Activated T-helper 1 cell treated with anti-CD3 and anti-CD28 coated beads, Interleukin-2, amount 50 U/mL, for 16 hours (primary cell): ENCODE measurements at places on chromosomes 16 and 17.

DNA sequence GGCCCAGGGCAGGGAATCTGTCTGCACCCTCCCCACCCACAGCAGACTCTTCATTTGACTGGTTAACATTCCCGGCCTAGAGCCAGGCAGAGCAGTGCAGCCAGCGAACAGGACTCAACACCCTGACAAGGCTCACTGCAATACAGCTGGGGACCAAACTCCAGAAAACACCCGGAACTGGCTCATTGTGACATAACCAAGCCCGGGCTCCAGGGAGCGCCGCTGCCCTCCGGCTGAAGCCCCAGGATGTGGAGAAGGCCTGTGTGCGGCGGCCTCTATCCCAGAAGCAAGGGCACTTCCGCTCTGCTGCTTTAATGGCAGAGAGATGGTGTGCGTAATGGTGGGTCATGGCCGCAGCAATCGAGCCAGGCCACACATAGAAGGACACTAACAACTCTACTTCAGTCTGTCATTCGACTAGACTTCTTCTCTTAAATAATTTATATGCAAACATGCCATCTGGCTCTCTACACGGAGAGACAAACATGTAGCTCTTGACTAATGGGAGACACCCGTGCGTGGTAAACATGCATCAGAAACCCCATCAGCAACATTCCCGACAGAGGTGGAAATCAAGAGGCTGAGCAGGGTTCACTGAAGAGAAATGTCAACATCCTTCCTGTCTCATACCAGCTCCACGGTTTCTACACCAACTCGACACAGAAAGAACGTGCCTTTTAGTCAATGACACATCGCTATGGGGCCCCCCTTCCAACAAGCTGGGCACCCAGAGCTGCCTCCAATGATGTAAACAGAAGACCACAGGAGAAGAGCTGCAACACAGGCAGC lies 18.0 kb downstream of the KLHDC4 start:
- DNase-seq, result no peak

GRCh38 chr17:13283606-13284005 lies 265.8 kb upstream of the ELAC2 start:
- no peak for DNase-seq

- no peak for DNase-seq
Measured at GRCh38 chr16:81940781-81941560, 70.3 kb downstream of the SDR42E1 start.

- DNase-seq, result no peak
Measured at GRCh38 chr16:87143661-87144121, 173.5 kb downstream of the C16orf95 start.

DNA sequence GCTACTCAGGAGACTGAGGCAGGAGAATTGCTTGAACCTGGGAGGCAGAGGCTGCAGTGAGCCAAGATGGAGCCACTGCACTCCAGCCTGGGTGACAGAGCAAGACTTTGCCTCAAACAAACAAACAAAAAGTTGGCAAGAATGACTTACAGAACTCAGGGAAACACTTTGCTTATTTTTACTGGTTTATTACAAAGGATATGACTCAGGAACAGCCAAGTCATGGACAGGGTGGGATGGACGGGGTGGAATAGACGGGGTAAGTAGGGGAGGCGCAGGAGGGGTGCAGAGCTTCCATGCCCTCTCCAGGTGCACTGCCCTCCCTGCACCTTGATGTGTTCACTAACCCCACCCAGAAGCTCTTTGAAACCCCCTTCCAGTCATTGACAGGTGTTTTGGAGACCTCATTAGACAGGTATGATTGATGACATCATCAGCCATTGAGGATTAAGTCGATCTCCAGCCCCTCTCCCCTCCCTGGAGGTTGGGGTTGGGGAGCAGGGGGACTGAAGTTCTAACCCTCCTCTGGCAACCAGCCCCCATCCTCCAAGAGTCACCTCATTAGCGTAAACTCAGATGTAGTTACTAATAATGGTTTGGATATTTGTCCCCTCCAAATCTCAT lies 41.3 kb upstream of the ZCCHC14 start:
- no peak for DNase-seq

GRCh38 chr17:2521257-2521656 lies 9.6 kb upstream of the METTL16 start:
- no peak for DNase-seq

DNA sequence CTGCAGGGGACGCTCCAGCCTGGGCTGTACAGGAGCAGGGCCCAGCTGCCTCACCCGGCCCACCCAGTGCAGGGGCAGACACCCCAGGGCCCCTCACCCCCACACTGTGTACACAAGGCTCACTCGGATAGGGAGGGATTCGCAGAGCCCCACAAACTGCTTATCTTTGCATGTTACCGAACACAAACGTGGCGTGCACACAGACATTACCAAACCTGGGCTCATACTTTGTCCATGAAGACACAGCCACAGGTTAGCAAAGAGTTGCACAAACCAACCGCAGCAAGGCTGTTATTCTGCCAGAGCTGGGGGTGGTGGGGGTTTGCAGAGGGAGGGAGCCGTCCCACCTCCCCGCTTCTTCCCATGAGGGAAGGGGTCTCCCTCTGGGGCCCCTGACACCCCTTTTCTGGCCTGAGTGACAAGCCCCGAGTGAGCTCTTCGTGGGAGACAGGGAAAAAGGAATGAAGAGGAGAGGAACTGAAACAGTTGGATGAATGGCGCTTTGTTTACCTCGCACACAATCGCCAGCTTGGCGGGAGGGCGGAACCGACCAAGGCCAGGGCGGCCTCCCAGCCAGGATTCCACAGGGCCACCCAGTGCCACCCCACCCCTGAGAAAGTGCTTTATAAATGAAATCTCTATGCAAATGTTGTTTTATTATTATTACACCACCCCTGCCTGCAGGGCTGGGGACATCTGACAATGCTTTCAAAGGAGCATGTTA lies 434 bp upstream of the CPSF4L start:
- no peak for DNase-seq

GRCh38 chr16:27498031-27498825 lies 51.5 kb downstream of the GTF3C1 start:
- no peak for DNase-seq

- DNase-seq, result peak; percentile 16
Measured at GRCh38 chr17:37089956-37090355, 141.2 kb downstream of the AATF start.

GRCh38 chr17:45110676-45111611 lies 21.4 kb downstream of the PLCD3 start:
- DNase-seq, result no peak

DNA sequence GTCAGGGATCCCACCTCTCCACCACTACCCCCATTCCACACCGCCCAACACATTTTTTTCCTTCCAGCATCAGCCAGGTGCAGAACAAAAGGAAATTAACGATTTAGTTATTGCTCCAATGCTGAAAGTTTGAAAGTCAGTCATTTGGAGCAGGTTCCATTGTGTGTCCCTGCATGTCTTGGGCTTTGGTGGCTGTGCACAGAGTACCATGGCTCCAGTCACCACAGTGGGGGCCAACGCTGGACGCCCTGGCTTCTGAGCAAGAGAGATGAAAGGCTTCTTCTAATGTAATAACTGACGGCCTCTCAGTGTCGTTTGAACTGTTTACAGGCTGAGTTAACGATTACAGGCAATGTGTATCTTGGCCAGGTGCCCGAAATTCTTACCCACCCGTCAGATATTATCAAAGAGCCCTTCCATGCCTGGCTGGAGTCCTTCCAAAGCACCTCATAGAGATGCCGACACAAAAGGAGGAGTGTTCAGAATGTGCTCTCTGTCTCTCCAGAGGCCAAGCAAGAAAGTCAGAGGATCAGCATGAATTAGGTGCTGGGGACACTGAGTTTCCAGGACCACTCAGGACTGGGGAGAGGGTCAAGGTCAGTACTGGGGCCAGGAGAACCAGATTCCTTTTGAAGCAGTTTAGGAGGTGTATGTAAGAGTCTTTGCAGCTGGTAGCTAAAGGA lies 25.9 kb downstream of the RNF43 start:
- no peak for DNase-seq

DNA sequence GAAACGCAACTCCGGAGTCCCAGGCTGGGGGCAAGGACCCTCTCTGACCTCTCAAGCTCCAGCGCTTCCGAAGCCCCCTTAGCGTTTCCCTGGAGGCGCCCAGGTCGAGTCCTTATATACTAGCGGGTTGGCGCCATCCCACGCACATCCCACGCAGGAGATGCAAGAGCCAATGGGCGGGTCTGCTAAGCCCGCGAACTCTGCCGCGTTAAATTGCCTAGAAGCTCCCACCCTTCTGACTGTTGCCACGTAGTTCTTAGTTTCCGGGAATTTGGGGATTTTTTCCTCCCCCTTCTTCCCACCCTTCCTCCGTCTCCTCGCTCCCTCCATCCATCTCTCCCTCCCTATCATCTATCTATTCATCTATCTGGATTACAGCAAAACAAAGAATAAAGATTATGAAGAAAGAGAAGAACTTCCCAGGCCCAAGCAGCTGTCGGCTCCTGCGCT lies at the start of gene SLFN11:
Gene SLFN11, minus strand, starts transcription at position 88 of the 450 bp plus-strand sequence. CDS start 9,814 bp downstream, outside the sequence.
- DNase-seq, result peak; percentile 77

- DNase-seq, result no peak
Measured at GRCh38 chr16:82835487-82836155, 208.9 kb downstream of the CDH13 start.

- no peak for DNase-seq
Measured at GRCh38 chr17:4519361-4519788, 20.7 kb downstream of the SPNS2 start.

DNA sequence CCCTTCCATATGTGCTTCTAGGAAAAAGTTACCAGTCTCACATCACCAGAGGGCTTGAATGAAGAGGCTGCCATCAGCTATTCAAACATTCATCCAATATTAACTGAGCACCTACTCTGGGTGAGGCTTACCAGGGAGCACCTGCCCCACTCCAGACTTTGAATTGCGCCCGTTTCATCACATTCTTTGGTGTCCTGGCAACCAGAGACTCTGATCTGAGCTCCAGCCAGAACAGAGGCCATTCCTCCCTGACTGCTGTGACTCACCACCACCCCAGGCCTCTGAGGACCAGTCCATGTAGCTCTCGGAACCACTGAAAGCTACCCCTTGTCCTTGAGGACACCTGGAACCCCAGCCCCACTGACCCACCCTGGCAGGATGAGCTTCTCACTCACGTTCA lies at the start of gene C16orf96:
Gene C16orf96, plus strand, starts transcription at position 229 of the 400 bp plus-strand sequence. Its CDS starts 150 bp downstream, at position 379.
- no peak for DNase-seq

- DNase-seq, result no peak
Measured at GRCh38 chr17:9021992-9022572, 772 bp downstream of the NTN1 start.

DNA sequence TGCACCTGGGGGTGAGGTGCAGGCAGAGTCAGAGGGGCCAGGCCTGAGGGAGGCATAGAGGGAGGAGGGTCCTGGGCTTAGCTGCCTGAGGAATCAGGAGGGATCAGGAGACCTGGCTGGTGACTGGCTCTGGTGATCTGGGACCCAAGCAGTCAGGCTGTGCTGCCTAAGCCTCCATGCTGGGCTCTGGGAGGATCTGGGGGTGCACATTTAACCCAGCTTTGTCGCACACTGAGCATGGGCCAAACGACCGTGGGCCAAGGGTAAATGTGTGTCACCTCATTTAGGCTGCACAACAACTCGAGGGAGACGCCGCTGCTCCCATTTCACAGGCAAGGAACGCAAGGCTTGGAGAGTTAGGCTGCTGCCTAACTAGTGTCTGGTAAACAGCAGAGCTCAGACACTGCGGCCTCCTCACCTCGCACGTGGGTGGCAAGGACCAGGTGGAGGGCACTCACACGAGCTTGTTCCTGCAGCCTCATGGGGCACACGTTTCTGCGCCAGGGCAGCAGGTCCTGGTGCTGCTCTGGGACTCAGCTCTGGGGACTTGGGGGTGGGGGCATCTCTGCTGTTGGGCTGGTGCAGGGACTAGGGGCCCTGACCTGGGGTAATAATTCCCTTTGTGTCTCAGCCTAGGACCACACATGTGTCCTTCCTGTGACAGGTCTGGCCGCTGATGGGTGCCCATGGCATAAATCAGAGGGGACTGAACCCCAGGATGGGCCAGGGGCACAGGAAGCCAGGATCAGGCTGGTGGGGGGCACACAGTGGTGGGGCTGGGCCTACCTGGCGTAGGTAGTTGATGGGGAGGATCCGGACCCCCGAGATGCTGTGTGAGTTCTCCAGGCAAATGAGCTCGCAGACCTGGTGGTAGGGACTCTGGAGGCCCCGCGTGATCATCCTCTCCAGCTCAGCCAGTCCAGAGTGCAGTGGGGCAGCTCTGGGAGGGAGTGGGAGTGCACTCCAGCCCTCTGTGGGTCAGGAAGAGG lies 18.7 kb downstream of the TMEM235 start:
- no peak for DNase-seq

GRCh38 chr17:78717431-78717980 lies 64.6 kb downstream of the CYTH1 start:
- no peak for DNase-seq

- DNase-seq, result no peak
Measured at GRCh38 chr17:7897090-7897489, 8.5 kb downstream of the CHD3 start.

DNA sequence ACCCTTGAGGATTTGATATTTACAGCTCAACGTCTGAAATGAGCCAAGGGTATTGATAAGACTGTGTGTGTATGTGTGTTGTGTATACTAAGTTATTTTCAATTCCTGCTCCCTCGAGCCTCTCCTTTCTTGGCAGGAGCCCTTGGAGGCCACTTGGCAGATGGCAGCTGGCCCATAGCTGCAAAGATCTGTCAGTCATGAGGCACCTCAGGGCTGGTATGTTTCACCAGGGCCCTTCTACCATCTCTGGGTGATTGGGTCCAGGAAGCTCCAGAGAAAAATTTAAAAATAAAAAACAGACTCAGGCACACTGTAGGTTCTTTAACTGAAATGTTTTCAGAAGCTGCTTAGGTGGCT lies 355.7 kb downstream of the HAPSTR1 start:
- no peak for DNase-seq

DNA sequence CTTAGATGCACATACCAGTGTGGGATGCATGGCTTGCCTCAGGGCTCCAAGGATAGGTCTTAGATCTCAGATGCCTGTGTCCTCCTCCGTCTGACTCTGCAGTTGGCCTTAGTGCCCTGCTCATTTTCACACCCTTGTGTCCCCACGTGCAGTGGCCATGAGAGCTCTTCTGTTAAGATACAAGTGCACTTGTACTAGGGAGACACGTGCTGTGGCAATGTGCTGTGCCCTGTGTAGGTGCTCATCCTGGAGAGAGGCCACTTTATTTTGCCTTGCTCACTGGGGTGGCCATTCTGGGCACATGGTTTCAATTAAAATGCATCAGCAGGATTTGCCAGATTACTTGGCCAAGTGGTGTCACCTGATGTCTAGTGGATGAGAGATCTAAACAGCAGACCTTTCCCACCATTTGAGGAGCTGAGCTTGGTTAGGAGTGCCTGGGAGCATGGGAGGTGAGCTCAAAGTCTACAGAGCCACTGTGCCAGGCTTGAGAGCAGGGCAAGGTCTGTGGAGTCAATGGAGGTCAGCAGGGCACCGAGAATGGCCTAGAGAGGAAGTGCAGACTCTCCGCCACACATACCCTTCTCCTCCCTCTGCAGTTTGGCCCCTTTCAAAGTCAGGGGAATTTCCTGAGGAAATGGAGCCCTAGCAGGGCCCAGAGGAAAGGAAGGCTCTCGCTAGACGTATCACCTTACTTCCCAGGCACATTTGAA lies 25.2 kb upstream of the SMPD3 start:
- DNase-seq, result no peak
